ENCODE measurements at places on chromosomes 1 and 21.

GRCh38 chr21:16388291-16388690, 658.5 kb downstream of the USP25 start:
- DNase-seq = no peak

DNA sequence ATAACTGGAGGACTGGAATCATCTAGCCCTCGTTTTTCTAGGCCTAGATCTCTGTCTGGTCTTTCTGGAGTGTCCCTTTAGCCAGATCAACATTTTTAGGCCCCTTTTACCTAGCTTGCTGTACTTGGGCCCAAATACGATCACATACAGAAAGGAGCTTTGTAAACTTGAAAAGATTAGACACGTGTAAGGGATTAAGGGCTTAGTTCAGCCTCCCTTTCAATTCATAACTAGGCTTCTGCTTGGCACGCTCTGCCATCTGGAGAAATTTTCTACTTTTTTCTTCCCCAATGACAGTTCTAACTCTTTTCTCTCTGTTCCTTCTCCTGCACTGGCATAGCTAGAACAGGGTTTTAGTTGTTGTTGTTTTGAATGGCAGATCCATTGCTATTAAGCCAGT, 153.3 kb upstream of the BEND5 start:
- no peak for DNase-seq

GRCh38 chr1:9101510-9102146, 27.3 kb downstream of the GPR157 start:
- DNase-seq = peak; percentile 80

DNA sequence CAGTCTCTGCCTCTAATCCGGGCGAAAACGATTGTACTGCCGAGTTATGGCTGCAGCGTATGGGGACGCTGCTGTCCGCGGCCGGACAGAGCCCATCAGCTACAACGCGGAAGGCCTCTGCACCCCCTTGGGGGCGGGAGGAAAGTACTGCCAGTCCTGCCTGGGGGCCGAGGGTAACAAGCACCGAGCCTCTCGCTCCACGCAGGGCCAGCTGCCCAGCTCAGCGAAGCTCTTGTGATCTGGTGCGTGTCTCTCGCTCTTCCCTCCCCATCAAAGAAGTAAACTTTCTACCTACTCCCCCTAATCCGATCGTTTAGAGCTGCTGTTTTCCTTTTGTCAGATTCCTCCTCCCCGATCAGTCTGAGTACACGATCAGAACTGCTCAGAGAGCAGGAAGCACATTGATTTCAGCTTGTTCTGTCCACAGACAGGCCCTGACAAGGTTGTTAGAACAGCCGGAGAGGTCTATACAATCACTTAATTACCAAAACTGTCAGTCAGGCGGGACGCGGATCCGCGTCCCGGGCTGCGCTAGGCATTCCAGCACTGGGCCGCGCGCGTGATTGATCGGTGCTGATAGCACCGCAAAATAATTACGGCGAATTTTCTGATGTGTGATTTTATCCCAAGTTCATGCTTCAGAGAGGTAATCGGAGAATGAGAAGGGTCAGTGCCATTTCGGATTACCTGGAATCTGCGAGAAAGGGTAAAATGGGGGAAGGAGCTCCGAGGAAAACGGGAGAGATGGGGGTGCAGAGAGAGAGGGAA, 8.7 kb upstream of the BARHL2 start:
- no peak for DNase-seq

GRCh38 chr1:39262802-39263201, 58.3 kb downstream of the MACF1 start:
- DNase-seq = no peak

GRCh38 chr1:173049322-173049633, 1.5 kb downstream of the TNFSF18 start:
- DNase-seq = no peak

DNA sequence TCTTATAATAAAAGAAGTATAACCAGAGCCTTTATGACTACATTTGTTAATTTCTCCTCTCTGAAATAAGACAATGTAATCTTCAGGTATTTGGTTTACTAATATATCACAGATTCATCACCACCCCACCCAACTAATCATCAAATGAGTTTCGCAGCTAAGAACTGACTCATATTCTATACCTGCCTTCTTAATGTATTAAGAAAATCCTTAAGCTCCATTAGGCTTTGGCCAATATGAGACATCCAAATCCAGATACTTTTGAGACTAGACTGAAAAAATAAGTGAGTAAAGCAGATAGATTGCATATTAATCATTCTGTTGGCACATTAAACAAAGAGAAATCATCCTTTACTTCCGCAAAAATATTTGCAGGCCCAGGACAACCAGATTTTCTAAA, 18.7 kb upstream of the FMO2 start:
- no peak for DNase-seq
